Chondrocyte (in vitro differentiated cells): ENCODE measurements at places on chromosomes 4 and X. TPM values are rescaled to one million over a fixed set of nuclear protein-coding genes. Genes with fewer than 3 reads are reported as not detected.

GRCh38 chr4:26793735-26794134 is 66.9 kb upstream of the STIM2 start:
- DNase-seq: no peak

DNA sequence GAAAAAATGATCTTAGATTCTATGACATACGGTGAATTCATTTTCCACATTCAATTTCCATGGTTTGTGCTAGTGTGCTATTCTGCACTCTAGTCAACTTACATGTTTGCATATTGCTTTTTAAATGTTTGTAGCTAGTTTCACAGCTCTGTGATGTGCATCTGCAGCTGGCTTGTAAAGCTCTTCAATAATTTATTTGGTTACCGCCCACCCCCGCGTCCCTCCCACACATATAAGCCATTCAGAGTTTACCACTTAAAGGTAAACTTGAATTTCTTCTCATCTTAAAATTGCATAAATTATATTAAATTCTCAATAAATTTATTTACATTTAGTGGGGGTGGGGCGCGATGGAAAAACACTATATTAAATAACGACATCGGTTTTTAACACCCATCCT is 291 bp upstream of the NBDY start:
- no peak for DNase-seq

The NXF2 gene
- total RNA-seq: not detected in 3 replicates

The RAB39B gene
- 2.0 to 3.1 TPM (median 3.1 TPM) in 3 replicates for total RNA-seq

The ARR3 gene
- not detected in 3 replicates for total RNA-seq

The SUV39H1 gene
- total RNA-seq: 3.0 to 4.7 TPM (median 3.6 TPM) in 3 replicates

The RHOH gene
- total RNA-seq: not detected in 3 replicates
